ENCODE measurements at places on chromosomes 3 and 15.

DNA sequence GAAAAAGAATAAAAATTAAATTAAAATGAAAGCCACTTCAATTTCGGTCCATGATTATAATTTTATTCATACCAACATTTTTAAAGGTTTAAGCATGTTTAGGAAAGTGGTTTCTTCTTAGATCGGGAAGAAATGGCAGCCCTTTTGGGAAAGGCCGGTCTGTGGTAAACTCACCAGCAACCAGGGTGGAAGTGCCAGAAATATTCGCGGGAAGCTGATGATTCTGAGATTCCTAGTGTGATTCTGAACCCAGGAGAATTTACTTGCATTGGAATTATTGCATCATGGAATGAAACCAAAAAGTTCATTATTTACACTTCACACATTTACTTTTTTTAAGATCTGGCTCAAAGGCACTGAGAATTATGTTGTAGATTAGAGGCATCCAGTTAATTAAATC is 97.2 kb upstream of the CCNL1 start:
- no peak for DNase-seq

DNA sequence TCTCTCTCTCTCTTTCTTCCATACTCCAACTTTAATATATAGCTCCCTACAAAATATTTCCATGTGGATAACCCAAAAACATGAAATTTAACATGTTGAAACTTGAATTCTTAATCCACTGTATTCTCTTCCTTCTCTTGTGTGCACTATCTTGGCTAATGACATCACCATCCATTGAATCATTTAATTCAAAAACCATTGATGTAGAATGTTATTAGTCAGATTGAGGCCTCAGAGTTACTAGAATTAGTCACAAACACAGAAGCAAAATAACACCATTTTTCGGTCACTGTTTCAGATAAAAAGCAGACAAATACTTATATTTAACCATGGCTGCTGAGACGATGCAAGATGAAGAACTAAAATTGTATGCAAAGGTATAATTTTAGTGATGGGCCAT is 256.9 kb upstream of the LRRC3B start:
- no peak for DNase-seq

DNA sequence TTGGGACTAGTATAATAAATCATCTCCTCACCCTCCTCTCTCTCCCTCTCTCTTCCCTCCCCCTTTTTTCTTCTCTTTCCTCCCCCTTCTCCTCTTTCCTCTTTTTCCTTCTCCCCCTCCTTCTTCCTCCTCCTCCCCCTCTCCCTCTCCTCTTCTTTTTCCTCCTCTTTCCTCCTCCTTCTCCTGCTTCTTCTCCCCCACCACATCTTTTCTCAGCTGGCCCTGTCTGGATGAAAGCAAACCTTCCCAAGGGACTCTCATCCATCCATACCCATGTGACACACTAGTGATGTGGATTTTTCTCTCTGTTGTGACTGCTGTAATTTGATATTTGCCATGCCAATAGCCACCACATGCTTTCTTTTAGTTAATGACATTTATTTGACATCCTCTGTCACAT is 127.2 kb downstream of the EBLN2 start:
- peak; percentile 6 for DNase-seq

GRCh38 chr3:102026656-102027055 is 177.3 kb downstream of the NFKBIZ start:
- DNase-seq: no peak

- DNase-seq: no peak
Measured at GRCh38 chr3:138078901-138079344, 36.5 kb downstream of the DZIP1L start.

Measured in NCI-H526 (cell line).